Stimulated activated CD4-positive, alpha-beta T cell treated with anti-CD3 and anti-CD28 coated beads, TNF-alpha, amount 100 ng/mL, for 1 hour (primary cell): ENCODE measurements at places on chromosomes 2 and 18.

DNA sequence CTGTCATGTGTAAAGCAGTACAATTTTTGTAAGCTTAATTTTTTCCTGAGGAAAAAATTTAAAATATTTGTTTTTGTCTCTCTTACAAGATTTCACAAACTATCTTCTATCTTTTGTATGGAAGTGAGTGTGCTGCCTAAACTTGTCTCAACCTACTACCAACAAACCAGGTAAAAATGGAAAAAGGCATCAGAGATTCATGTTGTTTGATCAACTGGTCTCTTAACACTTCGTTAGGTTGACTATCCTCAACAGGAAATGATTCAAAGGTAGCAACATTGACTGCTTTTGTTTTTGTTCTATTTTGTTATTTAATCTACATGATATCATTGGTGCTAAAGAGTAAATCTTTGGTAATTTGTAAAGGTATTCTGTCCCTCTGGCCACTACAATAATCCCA, 47.7 kb upstream of the RND3 start:
- no peak for DNase-seq

DNA sequence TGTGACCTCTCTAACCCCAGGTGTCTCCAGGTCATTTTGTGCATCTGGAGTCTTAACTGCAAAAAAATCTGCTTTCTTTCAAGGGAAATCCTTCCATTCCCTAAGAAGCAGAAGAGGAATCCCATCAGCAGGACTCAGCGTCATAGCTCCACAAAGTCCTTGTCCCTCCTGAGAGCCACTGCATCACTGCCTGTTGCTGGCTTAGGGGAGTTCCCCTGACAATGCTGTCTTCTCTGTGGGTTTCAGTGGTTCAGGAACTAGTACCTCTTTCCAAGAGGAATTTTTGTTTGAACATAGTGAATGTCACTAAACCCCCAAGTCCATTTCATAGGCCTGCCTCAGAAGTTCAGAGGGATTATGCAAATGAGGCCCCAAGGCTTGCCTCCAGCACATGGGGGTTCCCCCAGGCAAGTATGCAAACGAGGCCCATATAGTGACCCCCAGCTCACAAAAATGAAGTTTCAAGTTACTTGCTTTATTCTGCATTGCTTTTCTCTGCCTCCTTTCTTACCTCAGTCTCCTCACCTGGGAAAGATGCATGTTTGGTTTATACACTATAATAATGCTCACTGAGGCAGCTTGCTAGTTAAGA, 513.9 kb upstream of the MEX3C start:
- DNase-seq, result no peak

GRCh38 chr2:228728961-228729360, 542.1 kb downstream of the PID1 start:
- no peak for DNase-seq

DNA sequence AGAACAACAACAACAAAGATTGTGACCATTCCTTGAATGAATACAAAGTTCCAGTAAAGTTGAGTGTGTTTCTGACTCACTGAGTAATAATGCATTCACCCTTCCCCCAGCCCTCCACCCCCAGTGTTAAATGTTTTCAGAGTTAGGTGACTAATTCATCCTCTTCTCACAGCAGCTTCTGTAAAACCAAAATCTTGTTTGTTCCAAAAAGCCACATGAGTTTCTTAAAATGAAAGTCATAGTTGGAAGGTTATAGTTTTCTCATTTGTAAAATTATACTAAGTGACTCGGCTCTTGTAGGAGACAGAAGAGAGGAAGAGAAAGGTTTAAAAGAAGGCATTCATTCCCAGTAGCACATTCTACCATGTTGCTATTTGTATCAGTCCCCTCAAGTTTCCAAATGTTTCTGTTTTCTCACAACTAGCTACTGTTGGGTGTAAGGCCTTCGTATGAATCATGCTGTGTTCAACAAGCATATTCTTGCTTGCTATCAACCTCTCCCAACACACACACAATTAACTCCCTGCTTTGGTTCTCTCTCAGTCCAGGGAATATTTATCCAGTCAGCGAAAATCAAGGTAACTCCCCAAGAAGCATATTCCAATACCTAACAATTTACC, 75.3 kb downstream of the MBD2 start:
- peak; percentile 20 for DNase-seq

DNA sequence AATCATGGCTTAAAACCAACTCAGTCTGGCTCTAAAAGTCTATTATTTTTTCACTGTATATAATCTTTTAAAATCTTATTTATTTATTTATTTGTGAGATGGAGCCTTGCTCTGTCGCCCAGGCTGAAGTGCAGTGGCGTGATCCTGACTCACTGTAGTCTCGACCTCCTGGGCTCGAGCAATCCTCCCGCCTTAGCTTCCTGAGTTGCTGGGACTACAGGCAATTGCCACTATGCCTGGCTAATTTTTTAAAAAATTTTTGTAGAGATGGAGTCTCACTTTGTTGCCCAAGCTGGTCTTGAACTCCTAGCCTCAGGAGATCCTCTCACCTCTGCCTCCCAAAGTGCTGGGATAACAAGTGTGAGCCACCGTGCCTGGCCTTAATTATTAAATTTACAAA, 14.5 kb downstream of the GORASP2 start:
- no peak for DNase-seq

DNA sequence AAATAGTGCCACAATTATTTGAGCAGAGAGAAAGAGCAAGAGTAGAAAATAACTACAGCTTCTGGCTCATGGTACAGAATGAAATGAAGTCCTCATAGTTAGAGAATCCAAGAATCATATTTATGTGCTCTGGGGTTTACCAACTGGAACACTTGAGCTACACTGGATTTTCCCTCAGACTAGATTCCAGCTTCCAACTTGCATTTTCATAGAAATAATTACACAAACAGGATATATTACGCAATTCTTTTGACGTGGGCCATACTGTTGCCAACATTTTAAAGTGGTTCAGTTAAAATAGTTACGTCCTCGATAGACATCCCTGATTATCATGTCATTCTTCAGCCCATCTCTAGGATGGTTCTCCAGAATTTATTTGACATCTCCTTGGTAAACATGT, 129.2 kb downstream of the ETAA1 start:
- no peak for DNase-seq

GRCh38 chr18:1102848-1103247, 198.2 kb downstream of the ADCYAP1 start:
- no peak for DNase-seq

- DNase-seq, result no peak
Observed at GRCh38 chr18:52484977-52485376, 145.0 kb downstream of the DCC start.

- DNase-seq, result no peak
Observed at GRCh38 chr2:69097148-69097610, 84.2 kb downstream of the ANTXR1 start.

DNA sequence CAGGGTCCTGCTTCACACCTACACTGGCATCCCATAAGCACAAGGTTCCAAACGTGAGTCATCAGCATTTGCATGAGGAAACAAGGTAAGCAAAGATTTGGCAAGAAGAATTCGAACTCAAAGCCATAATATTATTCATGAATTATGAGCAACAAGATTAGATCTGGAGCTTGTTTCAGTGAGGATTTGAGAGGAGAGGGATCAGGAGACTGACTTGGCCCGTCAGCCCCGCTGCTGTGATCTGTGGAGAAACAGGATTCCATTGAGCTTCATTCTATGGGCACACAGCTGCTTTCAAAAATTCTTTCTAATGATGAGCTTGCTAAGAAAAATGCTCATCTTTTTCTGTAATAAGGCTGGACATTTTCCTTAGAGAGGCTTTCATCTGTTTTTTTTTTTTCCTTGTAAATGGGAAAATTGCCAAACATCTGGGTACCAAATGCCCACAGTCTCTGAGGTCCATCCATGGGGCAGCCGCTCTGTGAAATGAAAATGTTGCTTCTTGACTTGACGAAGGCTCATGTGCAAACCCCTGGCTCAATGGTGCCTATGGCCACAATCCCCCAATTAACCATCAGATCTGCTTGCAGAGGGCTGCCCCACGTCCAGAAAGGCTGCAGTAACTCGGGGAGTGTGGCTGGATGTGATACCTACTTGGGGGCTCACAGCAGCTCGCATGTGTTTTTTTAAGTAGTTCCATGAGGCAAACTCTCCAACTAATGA, 179.3 kb downstream of the TMEM18 start:
- DNase-seq, result no peak

GRCh38 chr2:168356477-168356835, 99.6 kb upstream of the CERS6 start:
- no peak for DNase-seq

DNA sequence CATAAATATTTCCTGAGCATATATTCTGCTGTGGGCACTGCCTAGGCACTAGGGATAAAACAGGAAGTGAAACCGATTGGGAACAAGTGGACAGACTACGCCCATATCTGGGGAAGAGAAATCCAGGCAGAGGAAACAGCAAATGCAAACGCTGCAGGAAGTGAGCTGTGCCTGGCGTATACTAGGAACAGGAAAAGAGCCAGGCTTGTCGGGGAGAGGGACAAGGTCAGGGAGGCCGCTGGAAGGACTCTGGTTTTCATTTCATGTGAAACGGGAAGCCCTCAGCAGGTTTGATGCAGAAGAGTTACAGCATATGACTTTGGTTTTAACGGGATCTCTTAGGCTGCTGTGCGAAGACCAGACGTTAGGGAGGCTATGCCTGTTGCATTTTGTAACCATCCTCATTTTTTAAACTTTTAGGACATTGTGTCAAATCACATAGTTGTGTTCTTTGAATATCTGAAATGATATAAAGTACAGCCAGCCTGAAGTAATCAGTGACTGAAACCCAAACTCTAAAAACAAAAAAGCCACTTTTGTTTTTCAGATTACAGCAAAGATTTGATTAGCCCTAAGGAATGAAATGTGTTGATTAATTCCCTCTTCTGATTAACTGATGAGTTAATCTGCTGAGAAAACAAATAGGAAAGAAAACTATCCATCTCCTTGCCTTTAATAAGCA, 110.2 kb upstream of the PIEZO2 start:
- no peak for DNase-seq

GRCh38 chr2:1501991-1502390, 88.7 kb downstream of the TPO start:
- DNase-seq, result no peak

DNA sequence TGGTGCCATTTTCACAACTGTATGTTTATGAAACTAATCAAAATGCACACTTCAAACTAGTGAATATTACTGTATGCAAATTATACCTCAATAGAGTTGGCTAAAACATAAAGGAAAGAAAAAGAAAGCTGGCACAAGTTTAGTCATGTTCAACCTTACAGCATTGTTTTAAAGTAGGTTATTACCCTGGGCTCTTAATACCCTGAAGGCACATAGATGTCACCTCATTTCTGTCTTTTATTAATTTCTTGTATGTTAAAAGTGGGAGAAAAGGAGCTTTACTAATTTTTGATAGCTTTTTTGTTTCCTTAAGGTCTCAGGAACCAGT, 32.7 kb downstream of the TMEM131 start:
- DNase-seq, result no peak

DNA sequence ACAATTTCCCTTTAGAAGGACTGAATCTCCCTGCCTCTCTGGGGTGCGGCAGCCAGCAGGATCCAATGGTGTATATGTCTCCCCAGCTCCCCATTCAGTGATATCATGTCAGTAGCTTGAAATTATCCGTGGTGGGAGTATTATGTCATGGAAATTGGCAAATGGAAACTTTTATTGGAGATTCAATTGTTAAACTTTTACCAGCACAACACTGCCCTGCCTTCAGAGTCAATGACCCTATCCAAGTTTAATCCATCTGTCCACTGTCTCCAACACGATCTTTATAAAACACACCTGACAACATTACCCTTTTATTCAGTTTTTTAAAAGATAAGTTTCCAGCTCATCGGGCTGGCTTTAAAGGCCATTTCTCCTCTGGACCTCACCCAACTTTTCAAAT, 5.0 kb upstream of the IL1RN start:
- no peak for DNase-seq
